ENCODE measurements at places on chromosomes 11 and 22. TPM values are rescaled to one million over a fixed set of nuclear protein-coding genes. Genes with fewer than 3 reads are reported as not detected.
A peak's percentile ranks its signal among the peaks of the same experiment; 100 is the strongest.

DNA sequence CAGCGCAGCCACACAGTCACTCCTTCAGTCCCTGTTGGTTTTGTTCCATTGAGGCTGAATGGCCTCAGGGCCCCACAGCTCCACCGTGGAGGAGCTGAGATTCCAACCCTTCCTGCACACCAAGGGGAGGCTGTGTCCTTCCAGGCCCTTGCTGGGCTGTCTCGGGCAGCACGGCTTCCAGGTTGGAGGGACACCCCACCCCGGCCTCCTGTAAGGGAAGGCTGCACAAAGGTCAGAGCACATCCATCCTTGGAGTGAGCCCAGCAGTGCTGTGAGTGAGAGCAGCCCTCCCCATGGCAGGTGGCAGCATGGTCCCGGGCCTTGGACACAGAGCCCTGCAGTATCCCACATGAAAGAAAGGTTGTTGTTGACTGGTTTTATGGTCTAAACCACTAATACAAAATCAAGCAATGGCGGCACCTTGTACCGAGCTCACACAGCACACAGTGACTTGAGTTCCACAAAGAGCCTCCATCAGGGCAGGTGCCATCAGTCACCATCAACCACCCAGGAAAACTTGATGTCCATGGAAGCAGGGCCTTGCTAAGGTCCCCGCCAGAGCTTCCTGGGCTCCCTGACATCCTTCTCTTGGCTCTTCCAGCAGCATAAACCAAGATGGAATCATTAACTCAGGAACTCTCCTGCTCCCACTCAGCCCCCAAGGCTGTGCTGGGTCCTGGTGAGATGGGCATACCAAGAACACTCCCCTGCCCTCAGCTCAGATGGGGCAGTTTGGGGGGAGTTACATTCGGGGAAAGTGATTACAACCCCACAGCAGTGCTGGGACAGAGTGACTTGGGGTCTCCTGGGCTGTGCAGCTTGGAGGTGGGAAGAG, 1500.4 kb downstream of the TBC1D22A start:
- H3K4me1 ChIP-seq = no peaks in the 10 kb centered on the region
- H3K27me3 ChIP-seq = peaks cover 5% of the 10 kb centered on the region

GRCh38 chr11:73989156-73989555, 6.5 kb upstream of the UCP2 start:
- H3K27me3 ChIP-seq = no peaks in the 10 kb centered on the region
- DNase-seq = no peak
- no peaks in the 10 kb centered on the region for H3K36me3 ChIP-seq
- H3K4me3 ChIP-seq = no peak overlapping the region

Gene TUG1
- 69.2 TPM for total RNA-seq

Gene MYOD1
- total RNA-seq = 47.3 TPM

- no peak overlapping the region for H3K27ac ChIP-seq
- no peaks in the 10 kb centered on the region for H3K36me3 ChIP-seq
- no peaks in the 10 kb centered on the region for H3K27me3 ChIP-seq
- H3K4me1 ChIP-seq = peaks cover 8% of the 10 kb centered on the region
- DNase-seq = no peak
- no peak overlapping the region for H3K4me3 ChIP-seq
Observed at GRCh38 chr22:29212743-29213142, 7.0 kb downstream of the EMID1 start.

DNA sequence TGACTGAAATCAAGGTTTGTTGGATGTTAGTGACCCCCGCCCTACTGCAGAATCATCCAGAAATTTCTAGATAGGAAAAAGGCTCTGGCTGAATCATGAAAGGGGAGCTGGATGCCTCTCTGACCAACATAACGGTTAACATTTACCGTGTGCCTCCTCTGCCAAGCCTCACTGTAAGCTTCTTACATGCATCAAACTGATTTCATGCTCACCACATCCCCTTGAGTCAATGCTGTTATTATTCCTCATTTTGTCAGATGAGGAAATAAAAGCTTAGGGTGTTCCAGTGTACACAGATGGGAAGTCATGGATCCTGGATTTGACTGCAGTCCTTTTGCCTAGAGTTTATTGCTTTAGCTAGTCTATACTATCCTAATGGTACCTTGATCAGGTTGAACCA, 5.9 kb upstream of the HMOX1 start:
- H3K27me3 ChIP-seq = no peaks in the 10 kb centered on the region
- peaks cover 35% of the 10 kb centered on the region for H3K4me1 ChIP-seq
- H3K4me3 ChIP-seq = no peak overlapping the region
- H3K27ac ChIP-seq = no peak overlapping the region

- peaks cover 21% of the 10 kb centered on the region for H3K4me1 ChIP-seq
- no peak overlapping the region for H3K27ac ChIP-seq
- no peak overlapping the region for H3K4me3 ChIP-seq
- H3K36me3 ChIP-seq = no peaks in the 10 kb centered on the region
- no peak for DNase-seq
Observed at GRCh38 chr11:115926138-115926537, 421.9 kb upstream of the CADM1 start.

DNA sequence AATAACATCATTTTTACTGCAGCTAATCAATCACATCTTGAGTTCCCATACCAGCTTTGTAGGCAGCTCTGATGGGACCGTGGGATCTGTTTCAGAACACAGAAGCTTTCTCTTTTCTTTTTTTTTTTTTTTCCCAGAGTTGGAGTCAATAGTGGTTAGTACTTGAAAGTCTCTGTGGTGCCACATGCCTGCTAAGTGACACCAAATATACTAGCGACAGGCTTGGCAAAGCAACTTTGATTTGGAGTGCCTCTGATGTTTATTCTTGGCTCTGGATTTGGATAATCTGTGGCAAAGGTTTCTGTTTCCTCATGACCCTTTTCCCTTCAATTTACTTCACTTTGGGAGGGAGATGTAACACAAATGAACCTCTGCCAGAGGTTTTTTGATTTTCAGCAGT, 681.4 kb upstream of the TENM4 start:
- no peaks in the 10 kb centered on the region for H3K36me3 ChIP-seq
- no peak overlapping the region for H3K27ac ChIP-seq
- no peaks in the 10 kb centered on the region for H3K4me1 ChIP-seq
- H3K4me3 ChIP-seq = no peak overlapping the region
- DNase-seq = no peak
- H3K27me3 ChIP-seq = no peaks in the 10 kb centered on the region

Gene PDE2A
- total RNA-seq = 10.7 TPM

DNA sequence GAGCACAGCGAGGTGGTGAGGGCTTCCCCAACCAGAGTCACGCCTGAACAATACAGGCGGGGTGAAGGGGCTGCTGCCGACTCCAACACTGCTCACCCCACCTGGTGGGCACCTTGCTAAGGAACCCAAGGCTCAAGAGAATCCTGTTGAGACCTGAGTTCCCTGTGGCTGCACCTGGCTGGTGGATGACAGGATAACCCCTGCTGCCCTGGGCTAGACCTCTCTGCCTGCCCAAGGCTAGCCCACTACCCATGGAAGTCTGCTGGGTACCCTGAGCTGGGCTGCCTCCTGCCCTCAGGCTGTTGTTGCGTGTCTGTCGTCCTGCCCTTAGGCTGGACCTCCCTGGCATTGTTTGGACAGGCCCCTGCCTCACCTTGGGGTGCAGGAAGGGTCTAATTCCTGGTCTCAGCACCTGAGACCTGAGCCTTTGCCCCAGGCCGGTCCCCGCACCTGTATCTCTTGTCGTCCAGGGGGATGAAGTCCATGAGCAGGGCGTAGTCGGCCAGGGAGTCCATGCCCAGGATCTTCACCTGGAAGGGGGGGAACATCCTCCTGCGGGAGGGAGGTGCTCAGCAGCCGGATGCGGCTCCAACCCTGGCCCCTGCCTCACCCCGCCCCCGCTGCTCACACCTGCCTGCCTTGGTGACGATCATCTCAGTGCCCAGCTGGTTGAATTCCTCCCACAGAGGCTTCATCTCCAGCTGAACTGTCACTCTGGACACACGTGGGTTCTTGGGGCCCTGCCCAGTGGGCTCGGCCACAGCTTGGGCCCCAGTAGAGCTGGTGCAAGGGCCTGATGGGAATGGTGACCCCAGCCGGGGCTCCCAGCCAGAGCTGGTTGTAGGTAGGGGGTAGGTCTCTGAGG, 4.9 kb upstream of the NUDT8 start:
- DNase-seq = no peak
- peaks cover 3% of the 10 kb centered on the region for H3K27me3 ChIP-seq
- H3K4me3 ChIP-seq = no peak overlapping the region
- no peak overlapping the region for H3K27ac ChIP-seq

DNA sequence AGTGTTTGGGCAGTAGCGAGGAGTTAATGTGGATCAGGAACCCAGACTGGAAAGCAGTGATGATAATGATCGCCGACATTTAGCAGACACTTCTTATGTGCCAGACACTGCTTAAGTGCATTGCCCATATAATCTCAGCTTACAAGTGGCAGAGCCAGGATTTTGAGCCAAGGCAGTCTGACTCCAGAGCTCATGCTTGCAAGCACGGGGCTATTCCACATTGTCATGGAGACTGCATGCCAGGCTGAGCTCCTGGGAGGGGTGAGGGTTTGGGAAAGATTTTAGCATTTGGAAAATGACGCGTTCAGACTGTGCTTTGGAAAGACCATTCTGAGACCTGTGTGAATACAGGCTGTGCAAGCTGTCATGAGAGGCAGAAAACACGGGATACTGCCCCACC, 302.7 kb downstream of the DDX10 start:
- peak; percentile 91 for DNase-seq
- H3K4me3 ChIP-seq = no peak overlapping the region
- peak overlapping the region; percentile 52 for H3K27ac ChIP-seq
- peaks cover 7% of the 10 kb centered on the region for H3K4me1 ChIP-seq
- no peaks in the 10 kb centered on the region for H3K36me3 ChIP-seq

GRCh38 chr11:113773092-113773415, 438 bp downstream of the ZW10 start:
- H3K4me1 ChIP-seq = peaks cover 6% of the 10 kb centered on the region
- H3K36me3 ChIP-seq = peaks cover 18% of the 10 kb centered on the region
- no peaks in the 10 kb centered on the region for H3K27me3 ChIP-seq
- peak overlapping the region; percentile 60 for H3K4me3 ChIP-seq
